ENCODE measurements at places on chromosomes 5 and 9.

DNA sequence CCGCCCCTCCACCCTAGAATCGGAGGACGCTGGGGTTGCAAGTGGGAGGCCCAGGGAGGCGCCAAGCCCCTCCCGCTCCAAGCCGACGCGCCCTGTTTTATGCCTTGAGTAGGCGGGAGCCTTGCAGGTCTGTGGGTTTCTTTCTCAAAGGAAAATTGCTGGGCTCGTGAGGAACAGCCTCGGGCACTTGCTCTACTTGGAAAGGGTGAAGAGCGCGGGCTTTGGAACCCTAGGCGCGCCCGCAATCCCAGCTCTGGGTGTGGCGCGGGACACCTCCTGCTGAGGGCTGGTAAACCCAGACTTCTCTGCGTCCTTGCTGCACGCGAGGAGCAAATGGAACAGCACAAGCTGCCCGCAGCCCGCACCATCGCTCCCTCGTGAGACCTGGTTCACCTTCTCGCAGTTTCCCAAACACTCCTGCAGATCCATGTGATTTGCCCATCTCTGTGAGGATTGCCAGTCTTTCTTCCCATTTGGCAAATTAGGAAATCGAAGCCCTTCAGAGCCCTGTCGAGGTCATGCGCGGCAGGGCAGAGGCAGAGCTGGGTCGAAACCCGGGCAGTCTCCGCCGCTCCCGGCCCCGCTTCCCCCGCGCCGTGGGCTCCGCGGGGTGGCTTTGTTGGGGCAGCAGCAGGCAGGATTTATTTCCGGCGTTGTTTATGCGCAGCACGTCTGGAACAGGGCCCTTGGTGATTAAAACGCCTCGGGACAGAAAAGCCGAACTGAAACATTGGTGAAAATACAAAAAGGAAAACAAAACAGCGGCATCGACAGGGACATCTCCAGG lies 98.4 kb upstream of the CPLX2 start:
- DNase-seq, result no peak

DNA sequence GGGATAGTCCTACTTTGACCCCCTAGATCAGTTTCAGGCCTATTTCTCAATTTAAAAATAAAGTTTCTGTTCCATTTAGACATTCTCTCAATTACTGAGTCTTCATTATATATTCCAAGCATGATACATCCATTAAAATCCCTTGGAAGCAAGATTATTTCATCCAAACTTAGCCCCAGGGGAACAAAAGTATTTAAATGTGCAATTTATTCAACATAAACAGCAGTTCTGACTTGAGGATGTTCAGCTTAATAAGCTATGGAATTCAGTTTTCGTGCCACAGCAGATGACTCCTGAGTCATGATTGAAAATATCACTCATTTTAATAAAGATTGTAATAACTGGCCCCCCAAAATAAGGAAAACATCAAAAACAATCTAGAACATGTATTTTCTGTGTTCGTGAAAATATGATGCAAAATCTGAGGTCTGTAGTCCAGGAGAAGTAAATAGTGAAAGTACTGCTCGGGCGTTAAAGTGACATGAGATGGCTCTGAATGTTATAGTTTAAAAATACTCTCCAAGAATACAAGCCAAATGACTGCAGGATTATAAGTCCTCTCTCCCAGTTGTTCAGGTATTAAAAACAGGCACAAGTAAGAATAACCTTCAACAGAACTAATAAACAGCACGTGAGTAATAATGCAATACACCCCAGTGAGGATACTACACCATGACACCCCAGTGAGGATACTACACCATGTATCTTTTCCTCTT lies 67.1 kb downstream of the RETREG1 start:
- no peak for DNase-seq

DNA sequence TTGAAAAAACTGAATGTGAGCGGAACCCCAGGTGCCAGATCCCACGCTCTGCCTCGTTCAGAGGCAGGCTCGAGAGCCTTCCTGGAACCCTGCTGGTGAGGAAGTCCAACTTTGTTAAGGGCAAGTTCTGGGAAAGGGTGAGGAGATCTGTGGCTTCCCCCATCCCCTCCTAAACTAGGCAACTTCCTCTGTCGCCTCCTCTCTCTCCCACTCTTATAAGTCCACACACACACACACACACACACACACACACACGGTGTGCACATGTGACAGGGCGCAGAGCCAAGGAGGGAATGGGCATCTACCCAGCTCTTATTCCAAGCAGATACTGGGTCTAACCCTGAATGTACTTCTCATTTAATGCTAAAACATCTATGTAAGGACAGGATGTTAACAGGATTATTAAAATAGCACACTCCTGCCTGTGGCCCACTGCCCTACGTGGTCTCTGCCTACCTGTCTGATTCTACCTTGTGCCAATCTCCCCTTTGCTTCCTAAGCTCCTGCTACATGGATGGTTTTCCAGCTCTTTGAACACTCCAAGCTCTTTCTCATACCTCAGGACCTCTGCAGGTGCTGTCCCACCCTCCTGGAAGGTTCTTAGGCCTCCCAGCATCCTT lies 72.4 kb upstream of the FBXW11 start:
- no peak for DNase-seq

DNA sequence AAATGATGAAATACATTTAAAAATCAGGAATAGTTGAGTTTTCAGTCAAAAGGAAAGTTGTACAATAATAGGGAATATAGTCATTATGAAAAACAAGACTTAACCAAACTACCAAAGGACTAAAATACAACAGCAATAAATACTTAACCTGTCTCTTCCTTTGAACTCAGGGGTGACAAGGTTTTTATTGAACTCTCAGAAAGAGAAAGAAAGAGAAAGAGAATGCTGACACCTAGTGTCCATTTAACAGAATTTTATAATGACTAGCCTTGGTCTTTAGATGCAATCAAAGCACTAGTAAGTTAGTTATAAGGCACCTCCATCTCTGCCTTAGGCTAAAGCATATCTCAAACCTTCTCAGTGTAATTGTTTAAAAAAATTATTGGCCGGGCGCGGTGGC lies 47.5 kb downstream of the UIMC1 start:
- no peak for DNase-seq

GRCh38 chr5:136808756-136809155 lies 443.4 kb upstream of the TRPC7 start:
- no peak for DNase-seq

DNA sequence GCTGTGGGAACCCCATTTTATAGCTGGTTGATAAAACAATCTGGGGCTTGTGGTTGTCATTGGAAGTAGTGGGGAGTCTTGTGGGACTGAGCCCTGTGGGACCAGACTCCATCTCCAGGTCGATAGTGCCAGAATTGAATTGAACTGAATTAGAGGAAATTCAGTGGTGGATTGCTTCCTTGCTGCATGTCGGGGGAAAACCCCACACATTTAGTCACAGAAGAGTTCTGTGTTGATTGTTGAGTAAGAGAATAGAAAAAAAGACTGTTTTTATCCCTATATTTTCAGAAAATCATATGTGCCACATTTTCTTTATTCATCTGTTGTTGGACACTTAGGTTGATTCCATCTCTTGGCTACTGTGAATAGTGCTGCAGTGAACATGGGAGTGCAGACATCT lies 209.7 kb downstream of the ARHGEF28 start:
- no peak for DNase-seq

DNA sequence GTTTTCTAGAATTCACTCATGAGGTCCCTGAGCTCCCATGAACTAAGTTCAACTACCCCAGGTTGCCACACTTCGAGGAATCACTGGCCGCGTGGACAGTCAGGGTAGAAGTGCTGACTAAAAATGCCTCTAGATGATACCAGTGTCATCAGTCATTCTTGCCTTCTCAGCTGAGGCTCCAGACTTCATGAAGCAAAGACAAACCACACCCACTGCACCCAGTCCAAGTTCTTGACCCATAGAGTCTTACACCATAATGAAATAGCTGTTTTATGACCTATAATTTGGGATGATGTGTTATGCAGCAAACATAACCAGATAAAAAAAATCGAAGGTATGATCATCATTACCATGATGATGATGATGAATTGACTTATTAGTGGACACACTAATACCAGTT lies 632.9 kb upstream of the TLE4 start:
- DNase-seq, result no peak

DNA sequence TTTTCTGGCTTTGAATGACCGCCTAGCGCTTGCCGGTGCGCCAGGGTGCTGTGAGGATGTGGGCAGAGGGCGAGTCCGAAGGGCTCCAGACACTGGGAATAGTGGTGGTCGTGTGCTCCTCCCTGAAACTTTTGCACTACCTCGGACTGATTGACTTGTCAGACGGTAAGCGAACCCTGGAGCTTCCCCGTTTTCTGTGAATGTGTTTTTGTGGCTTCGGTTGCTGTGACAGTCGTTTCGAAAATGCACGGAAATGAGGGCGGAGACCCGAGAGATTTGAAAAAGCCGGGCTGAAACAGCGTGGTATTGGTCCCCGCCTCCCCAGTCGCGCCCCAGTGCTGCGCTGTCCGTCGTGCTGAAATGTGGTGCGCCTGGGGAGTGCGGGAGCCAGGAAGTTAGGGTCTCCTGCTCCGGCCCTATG lies 102.5 kb upstream of the GABRP start:
- no peak for DNase-seq

- DNase-seq, result no peak
Measured at GRCh38 chr9:4886698-4887097, 94.0 kb downstream of the RCL1 start.

DNA sequence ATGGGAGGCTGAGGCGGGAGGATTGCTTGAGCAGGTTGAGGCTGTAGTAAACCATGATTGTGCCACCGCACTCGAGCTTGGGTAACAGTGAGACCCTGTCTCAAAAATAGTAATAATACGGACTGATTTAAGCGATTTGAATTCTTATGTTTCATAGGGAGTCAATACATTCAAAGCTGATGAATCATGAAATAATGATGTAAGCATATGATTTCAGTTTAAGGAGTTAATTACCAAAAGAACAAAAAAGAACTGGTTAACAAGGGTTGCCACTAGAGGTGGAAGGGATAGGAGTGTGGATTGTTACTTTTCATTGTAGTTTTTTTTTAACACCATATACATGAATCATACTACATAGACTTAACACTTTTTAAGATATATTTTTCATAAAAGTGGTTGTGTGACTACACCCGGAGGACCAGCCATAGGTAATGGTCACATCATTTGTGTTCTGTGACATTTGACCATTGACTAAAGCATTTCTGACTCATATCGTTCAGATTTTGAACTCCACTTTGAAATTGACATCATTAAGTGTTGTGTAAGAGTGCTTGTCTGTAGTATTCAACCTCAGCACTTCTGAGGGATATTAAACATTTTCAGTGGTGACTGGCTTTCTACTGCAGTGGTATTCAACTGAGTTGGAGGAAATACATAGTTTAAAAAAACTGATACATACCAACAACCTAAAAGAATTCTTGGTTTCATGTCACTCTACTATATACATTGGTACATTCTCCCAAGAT lies 7.0 kb downstream of the TRMT10B start:
- DNase-seq, result no peak

DNA sequence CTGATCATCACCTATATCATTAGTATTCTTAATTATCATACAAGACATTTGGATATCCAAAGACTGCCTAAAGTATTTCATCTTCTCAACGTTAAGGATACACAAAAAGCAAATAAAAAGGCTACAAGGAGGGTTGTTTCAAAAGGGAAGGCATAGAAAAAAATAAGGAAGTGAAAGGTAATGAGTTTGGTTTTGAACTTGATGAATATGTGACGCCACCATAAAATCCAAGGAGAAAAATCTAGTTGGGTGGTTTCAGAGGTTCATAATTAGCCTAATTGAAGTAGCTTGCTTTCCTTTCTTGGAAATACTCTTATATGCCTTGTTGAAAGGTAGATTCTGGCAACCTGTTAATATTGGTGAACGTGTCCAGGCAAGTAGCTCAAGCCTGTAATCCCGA lies 96.1 kb upstream of the SGCD start:
- no peak for DNase-seq

All from CD4-positive, alpha-beta T cell treated with Interleukin-15 for 1 hour (primary cell).